Lower lobe of right lung (tissue), 2 donors: ENCODE measurements at places on chromosomes 3 and 15. TPM values are rescaled to one million over a fixed set of nuclear protein-coding genes. Genes with fewer than 3 reads are reported as not detected.

Gene GFM1
- total RNA-seq: 38.7 TPM

- H3K27ac ChIP-seq: no peak overlapping the region
- H3K27me3 ChIP-seq: no peaks in the 10 kb centered on the region
- no peaks in the 10 kb centered on the region for H3K36me3 ChIP-seq
- peaks cover 13% of the 10 kb centered on the region for H3K4me1 ChIP-seq
- H3K4me3 ChIP-seq: peak overlapping the region; percentile 83
Measured at GRCh38 chr3:186807231-186807630, 949 bp upstream of the RFC4 start.

- no peaks in the 10 kb centered on the region for H3K36me3 ChIP-seq
- H3K4me1 ChIP-seq: no peaks in the 10 kb centered on the region
- H3K27me3 ChIP-seq: no peaks in the 10 kb centered on the region
Measured at GRCh38 chr15:37967788-37968187, 33.3 kb downstream of the TMCO5A start.

GRCh38 chr15:100115711-100116090, 226.1 kb downstream of the ADAMTS17 start:
- peaks cover 41% of the 10 kb centered on the region for H3K4me1 ChIP-seq
- H3K27ac ChIP-seq: no peak overlapping the region
- no peak overlapping the region for H3K4me3 ChIP-seq
- H3K27me3 ChIP-seq: no peaks in the 10 kb centered on the region
- DNase-seq: no peak

DNA sequence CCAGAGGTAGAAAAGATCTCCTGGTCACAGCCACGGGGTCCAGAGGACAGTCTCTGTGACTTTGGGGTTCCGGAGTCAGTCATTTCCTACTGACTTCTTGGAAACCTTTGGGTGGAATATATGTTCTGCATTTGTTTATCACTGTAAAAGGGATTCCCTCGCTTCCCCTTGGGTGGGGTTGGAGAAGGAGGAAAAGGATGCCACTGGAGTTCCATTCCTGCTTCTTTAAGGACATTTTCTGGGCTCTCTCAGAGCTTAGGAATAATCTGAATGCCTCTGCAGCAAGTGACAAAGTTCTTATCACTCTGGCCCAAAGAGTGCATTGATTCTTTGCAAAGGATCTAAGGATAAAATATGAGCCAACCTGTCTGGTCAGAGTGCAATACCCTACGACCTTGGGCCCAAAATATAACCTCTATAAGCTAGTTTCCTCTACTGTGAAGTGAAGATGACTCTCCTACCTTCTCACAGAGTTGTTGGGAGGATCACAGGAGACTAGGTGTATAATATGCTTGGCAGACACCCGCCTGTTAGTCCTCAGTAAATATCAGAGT, 17.2 kb downstream of the ARHGEF3 start:
- no peaks in the 10 kb centered on the region for H3K27me3 ChIP-seq
- peak overlapping the region; percentile 82 for H3K27ac ChIP-seq
- DNase-seq: no peak
- H3K36me3 ChIP-seq: no peaks in the 10 kb centered on the region

DNA sequence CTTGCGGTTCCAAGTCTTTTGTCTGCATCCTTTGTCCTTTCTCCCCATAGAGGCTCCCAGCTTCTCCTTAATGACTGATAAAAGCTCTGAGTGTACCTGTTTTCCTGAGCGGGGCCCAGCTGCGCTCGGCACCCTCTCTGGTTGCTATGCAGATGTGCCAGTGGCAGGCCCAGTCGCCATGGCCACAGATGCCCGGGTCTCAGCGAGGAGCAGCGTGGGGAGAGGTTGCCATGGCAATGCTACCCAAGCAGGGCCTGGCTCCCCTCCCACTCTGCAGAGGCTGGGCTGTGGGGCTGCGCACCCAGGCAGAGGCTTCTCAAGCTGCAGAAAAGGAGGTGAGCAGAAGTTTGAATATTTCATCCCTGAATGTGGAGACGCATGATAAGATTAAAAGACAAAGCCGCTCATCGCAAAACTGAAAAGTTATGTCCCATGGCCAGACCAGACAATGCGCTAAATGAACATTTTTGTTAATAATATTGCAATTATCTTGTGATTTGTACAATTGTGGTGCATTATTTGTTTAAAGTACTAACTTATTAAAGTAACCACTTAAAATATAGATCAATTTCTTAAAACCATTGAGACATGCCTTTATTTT, 66.1 kb downstream of the TPRA1 start:
- no peaks in the 10 kb centered on the region for H3K27me3 ChIP-seq
- H3K27ac ChIP-seq: no peak overlapping the region
- no peaks in the 10 kb centered on the region for H3K36me3 ChIP-seq
- no peak overlapping the region for H3K4me3 ChIP-seq
- no peak for DNase-seq

Gene TPM1
- total RNA-seq: 137 TPM

Gene CLEC3B
- total RNA-seq: 217 TPM

DNA sequence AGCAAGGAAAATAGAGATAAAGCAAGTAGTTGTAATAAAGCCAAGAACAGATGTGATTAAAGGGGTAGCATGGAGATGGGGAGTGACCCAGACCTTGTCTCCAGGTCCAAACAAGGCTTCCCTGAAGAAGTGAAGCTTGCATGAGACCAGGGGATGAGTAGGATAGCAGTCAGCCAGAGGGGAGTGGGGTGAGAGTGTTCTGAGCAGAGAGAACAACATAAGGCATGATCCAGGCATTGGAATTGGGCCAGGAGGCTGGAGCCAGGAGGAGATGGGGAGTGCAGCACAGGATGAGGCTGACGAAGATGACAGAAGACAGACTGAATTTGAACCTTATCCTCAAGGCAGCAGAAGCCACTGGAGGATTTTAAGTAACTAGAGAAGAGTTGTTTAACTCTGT, 7.2 kb downstream of the TMOD2 start:
- H3K27ac ChIP-seq: no peak overlapping the region
- no peaks in the 10 kb centered on the region for H3K36me3 ChIP-seq
- peaks cover 20% of the 10 kb centered on the region for H3K4me1 ChIP-seq
- no peak for DNase-seq
- H3K4me3 ChIP-seq: no peak overlapping the region
- no peaks in the 10 kb centered on the region for H3K27me3 ChIP-seq

DNA sequence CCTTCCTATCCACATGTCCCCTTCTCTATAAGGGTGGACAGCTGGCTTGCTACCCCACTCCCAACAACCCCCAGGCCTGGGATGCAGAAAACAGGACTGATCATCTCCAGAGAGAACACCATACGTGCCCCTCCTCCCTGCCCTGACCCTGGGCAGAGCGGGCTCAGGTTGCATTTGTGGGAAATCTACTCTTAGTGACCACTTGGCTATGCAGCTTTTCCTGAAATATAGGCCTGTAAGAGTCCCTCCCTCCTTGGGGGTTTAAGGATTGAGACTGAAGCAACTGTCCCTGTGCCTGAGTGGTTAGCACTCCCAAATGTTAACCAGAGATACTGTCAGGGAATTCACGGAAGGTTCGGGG, 11.7 kb downstream of the SH2D7 start:
- no peaks in the 10 kb centered on the region for H3K27me3 ChIP-seq
- H3K36me3 ChIP-seq: no peaks in the 10 kb centered on the region
- no peak overlapping the region for H3K4me3 ChIP-seq
- no peak for DNase-seq
- H3K4me1 ChIP-seq: peaks cover 25% of the 10 kb centered on the region

Gene PDCD10
- total RNA-seq: 49.5 TPM

GRCh38 chr3:108461661-108462111, 48.7 kb downstream of the MYH15 start:
- no peak overlapping the region for H3K27ac ChIP-seq
- no peak for DNase-seq
- no peaks in the 10 kb centered on the region for H3K4me1 ChIP-seq
- H3K4me3 ChIP-seq: no peak overlapping the region

DNA sequence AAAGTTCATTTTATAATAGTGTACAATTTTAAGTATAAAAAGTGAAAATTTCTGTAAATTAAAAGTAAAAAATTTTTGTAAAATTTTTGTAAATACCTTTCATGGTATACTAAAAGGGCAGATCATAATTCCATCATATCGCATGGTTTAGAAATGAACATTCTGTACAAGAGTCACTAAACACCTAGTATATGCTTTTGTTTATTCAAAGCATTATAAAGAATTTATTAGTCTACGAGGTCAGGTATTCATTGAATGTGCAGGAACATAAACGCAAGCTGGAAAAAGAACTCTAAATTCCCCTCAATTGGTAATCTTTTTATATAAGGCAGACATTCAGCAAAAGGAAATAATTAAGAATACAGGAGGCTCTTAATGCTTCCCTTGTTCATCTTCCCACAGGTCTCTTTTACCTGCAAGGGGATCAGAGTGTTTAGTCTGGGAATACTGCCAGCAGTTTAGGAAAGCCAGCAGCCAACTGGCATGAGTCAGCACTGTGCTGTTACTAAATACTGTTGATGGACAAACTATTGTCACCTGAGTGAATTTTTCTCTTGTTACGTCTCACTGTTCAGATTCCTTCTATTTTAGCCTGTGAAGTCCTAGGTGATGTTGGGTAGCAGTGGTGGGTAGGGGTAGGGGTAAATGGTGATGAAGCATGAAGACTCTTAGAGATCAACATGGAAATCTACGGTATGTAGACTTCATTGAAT, 70.1 kb downstream of the UQCC5 start:
- H3K4me1 ChIP-seq: peaks cover 14% of the 10 kb centered on the region
- no peak overlapping the region for H3K27ac ChIP-seq
- no peaks in the 10 kb centered on the region for H3K27me3 ChIP-seq

Gene SLC22A14
- not detected for total RNA-seq

GRCh38 chr3:69149586-69149985, 27.2 kb upstream of the LMOD3 start:
- no peak overlapping the region for H3K27ac ChIP-seq
- no peaks in the 10 kb centered on the region for H3K27me3 ChIP-seq
- H3K36me3 ChIP-seq: no peaks in the 10 kb centered on the region
- DNase-seq: no peak

GRCh38 chr3:108328821-108329486, 32.6 kb downstream of the HHLA2 start:
- no peak for DNase-seq
- no peak overlapping the region for H3K4me3 ChIP-seq
- peaks cover 4% of the 10 kb centered on the region for H3K4me1 ChIP-seq
- H3K36me3 ChIP-seq: no peaks in the 10 kb centered on the region
- H3K27ac ChIP-seq: no peak overlapping the region

Gene BCHE
- 5.8 TPM for total RNA-seq

DNA sequence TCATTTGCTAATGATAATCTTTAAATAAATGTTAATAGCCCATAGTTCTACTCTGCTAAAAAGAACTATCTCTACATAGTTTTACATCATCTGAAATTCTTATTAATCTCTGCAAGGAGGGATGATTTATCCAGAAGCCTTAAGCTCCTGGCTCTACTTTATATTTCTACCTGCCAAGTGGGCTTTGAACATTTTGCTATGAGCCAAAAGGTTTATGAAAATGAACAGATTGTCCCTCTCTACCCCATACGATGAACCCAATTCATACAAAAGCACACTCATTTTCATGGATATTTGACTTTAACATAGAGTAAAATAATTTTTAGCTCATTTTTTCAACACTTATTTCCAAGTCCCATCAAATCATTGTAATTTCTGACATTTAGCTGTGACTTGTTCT, 611.0 kb downstream of the NSUN3 start:
- H3K27ac ChIP-seq: no peak overlapping the region
- DNase-seq: no peak
- no peaks in the 10 kb centered on the region for H3K36me3 ChIP-seq
- no peaks in the 10 kb centered on the region for H3K4me1 ChIP-seq
- no peaks in the 10 kb centered on the region for H3K27me3 ChIP-seq

Gene CPN2
- not detected for total RNA-seq

- H3K36me3 ChIP-seq: no peaks in the 10 kb centered on the region
- no peak overlapping the region for H3K27ac ChIP-seq
- DNase-seq: no peak
- no peaks in the 10 kb centered on the region for H3K4me1 ChIP-seq
Measured at GRCh38 chr3:79497447-79498111, 270.2 kb downstream of the ROBO1 start.

DNA sequence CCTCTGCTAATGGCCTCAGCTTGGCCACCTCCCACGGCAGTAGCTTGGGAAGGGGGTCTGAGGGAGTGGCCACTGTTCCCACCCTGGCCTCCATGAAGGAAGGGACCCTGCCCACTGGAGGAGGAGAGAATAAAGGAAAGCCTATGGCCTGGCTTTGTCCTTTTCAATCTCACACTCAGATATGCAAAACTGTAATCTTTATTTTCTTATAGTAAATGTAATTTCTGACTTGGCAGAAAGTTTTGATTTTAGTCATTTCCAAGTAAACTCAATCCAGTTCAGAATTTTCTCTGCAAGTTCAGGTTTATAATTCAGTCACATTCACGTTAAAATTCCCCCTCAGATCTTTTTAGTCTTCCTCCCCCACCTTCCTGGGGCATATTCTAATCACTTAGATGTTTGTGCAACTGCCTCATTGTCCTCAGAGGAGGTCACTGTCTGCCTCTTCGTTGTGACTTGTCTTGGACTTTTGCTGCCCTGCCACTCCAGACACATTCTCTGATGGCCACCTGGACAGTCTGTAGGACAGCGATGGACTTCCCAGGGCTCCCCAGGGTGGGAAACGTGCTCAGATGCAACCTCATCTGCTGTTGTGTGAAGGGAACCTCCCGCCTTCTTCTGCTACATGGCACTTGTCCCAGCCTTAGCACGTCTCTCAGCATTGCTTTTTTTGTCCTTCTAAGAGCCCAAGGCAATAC, 222.8 kb upstream of the TBL1XR1 start:
- no peaks in the 10 kb centered on the region for H3K27me3 ChIP-seq
- no peak overlapping the region for H3K27ac ChIP-seq
- no peak for DNase-seq
- H3K4me3 ChIP-seq: no peak overlapping the region
- no peaks in the 10 kb centered on the region for H3K36me3 ChIP-seq

GRCh38 chr15:71104636-71105035, 10.6 kb upstream of the THSD4 start:
- no peak overlapping the region for H3K27ac ChIP-seq
- H3K4me1 ChIP-seq: no peaks in the 10 kb centered on the region
- DNase-seq: no peak
- no peaks in the 10 kb centered on the region for H3K36me3 ChIP-seq
- no peak overlapping the region for H3K4me3 ChIP-seq

DNA sequence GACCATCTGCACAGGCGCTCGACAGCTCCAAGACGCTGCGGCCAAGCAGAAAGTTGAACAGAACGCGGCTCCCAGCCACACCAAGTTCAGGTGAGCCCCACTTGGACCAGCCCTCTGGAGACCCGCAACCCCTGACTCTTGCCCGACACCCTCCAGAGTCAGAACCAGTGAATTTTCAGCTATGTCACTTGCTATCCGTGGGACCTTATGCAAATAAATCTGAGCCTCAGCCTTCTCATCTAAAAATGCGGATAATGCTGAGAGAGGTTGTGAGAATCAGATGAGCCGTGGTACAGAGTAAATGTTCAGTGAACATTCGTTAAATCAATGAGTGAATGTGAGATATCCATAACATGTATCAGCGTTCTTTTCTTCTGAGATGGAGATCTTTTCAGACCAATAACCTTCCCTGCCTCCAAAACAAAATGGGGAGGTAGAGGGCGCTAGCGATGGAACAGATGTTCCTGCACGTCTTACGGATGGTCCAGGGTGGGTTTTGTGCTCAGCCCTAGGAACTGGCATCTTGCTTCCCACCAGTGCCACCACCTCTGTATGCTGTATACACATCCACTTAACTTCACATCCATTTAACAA, 524 bp downstream of the MRPS11 start:
- peak overlapping the region; percentile 93 for H3K4me3 ChIP-seq
- no peaks in the 10 kb centered on the region for H3K27me3 ChIP-seq
- DNase-seq: no peak

Gene A4GNT
- 0.41 TPM for total RNA-seq
